ENCODE measurements at places on chromosomes 3 and 15.

GRCh38 chr3:137771401-137772213 is 7.5 kb downstream of the SOX14 start:
- DNase-seq = no peak

DNA sequence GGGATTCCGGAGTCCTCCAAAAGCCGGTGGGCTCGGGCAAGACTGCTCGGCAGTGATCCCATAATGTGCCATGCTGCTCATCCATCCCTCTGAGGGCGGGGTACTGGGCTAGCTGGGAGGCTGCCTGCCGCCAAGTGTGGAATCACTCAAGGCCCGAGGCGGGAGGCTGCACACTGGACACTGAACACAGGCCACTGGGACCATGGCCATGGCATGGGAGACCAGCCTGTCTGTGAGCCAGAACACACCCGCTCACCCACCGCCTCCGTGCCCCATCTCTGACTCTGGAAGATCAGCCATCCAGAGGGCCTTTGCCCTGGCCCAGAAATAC is 1.4 kb downstream of the C3orf22 start:
- no peak for DNase-seq

- no peak for DNase-seq
Measured at GRCh38 chr15:26032162-26032846, 169.2 kb upstream of the ATP10A start.

DNA sequence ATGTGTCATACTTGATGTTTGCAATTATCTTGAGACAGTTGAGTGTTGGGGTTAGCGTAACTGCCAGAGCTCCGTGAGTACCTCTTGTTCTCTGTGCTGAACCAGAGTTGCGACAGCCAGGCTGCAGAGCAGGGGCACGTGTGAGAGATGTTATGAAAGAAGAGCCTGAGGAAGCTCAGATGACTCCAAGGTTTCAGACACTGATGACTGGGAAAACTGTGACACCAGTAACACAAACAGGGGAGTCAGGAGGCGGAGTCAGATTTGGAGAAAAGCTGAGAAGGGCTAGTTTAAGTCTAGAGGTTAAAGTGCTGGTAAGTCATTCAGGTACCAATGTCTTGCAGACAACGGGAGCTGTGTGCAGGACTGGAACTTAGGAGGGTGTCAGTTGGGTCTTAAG is 45.0 kb downstream of the BLM start:
- no peak for DNase-seq

- DNase-seq = no peak
Measured at GRCh38 chr15:70318594-70319465, 221.1 kb upstream of the TLE3 start.

DNA sequence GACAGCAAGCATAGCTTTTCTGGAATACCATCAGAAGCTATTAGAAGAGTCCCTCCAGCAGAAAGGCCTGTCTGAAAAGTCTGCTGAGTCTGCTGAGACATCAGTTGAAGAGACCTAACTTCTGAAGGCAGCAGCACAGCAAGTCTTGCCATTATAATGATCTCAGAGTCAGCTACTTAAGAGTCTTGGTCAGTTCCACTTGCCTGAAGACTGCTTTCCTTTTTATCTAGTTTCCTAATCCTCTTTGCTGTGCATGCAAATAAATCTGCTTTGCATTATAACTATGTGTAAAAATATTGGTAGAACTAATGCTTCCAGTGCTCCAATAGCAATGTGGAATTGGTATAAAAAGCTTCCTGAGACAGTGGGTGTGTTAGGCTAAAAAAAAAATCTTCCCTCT is 34.9 kb upstream of the CPOX start:
- no peak for DNase-seq
